D721Med (cell line): ENCODE measurements at places on chromosomes 3 and 15.

- DNase-seq, result no peak
Observed at GRCh38 chr3:147939839-147940238, 530.7 kb downstream of the ZIC1 start.

DNA sequence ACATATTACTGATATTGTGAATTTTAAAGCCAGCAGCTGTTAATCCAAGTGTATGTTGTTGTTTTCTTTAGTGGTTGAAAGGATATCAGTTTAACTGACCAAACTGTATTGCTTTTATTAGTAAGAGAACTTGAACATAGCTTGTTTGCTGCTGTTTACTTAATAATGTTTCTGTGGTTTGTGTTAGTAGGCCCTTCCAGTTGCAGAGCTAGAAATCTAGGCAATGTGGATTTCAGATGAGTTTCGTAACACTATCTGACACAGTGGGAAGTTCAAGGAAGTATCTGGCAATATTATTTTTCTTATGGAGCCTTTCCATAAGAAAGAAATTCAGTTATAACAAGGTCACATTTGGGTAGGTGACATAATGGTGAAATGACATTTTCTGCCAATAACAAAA lies 18.5 kb downstream of the ZNF609 start:
- DNase-seq, result no peak

DNA sequence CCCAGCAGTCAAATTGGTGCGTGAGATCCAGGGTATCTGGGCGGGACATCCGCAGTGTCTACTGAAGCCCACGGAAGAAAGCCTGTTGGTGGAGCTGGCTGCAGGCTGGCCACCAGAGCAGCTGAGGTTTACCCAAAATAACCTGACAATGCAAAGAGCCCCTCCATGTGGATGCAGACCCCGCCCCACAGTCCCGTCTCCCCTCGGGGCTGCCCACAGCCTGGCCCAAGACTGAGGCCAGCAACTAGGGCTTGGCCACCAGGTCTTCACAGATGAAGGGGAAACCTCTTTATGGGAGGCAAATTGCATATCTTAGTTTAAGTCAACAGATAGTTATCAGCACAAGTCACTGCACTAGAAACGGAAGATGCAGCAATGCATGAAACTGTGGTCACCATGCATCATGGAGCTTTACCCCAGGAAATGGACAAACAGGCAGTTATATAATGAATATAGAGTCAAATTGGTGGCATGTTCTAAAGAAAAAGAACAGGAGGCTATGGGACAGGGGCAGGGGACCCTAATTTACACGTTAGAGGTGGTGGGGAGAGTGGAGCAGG lies 86.3 kb downstream of the ARNT2 start:
- no peak for DNase-seq

DNA sequence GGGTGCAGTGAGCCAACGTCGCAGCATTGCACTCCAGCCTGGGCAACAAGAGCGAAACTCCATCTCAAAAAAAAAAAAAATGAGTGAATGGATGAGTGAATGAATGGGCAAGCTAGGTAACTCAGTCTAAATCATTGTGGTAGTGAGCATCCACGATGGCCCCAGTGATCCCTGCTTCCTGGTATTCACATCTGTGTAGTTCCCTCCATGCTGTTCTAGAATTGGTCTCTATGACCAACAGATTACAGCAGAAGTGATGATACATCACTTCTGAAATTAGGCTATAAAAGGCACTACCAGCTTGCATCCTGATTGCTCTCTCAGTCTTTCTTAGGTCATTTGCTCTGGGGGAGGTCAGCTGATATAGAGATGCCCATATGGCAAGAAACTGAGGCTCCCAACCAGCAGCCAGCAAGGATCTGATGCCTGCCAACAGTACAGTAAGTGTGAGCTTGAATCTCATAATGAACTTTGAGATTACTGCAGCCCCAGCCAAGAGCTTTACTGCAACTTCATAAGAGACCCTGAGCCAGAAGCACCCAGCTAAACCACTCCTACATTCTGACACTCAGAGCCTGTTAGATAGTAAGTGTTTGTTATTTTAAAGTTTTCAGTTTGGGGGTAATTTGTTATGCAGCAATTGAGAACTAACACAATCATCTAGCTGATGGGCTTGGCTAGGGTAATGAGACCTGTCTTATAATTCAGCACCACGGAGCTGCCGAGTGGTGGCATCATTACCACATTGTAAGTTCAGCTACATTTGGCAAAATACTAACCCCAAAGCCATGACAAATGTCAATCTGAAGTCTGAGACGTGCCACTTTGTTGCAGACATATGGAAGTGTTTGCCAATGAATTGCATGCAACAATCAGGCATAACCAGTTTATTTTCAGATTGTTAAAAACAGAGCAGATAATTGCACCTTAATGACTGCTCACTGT lies 53.0 kb downstream of the KLHL6 start:
- no peak for DNase-seq

DNA sequence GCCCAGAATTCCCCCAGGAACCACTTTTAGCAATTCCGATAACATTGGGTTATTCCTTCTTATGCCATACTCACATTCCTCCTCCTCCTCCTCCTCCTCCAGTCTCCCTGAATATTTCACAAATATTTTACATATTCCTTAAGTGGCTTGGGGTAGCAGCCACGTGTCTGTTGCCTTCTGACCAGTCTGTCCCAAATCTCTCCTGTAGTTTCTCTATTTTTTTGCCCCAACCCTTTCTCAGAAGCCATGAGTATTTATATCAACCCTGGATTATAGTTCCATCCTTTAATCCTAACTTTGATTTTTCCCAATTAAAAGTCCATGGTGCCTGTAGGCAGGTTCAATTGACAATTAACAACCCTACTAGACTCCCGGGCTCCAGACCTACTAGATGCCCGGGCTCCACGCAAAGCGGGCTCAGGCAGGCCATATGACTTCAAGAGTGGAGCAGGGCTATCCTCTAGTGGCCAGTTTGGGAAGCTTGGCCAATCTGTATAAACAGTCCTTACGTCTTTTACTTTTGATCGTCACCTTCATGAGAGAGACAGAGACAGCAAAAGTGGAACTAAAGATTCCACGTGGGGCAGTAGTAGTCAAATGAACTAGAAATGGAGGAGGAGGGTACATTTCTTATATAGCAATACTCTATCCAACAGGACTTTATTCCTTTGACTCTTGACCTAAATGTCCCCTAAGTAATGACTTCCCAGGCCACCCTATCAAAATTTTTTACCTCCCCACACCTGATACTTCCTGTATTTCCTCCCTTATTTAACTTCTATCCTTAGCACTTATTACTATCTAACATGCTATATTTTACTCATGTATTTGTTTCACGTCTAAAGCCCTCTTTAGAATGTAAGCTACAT lies 69.7 kb downstream of the USF3 start:
- no peak for DNase-seq

- DNase-seq, result no peak
Observed at GRCh38 chr15:63544258-63545026, 40.0 kb downstream of the USP3 start.
